ENCODE measurements at places on chromosomes 4 and X.
A peak's percentile ranks its signal among the peaks of the same experiment; 100 is the strongest.

DNA sequence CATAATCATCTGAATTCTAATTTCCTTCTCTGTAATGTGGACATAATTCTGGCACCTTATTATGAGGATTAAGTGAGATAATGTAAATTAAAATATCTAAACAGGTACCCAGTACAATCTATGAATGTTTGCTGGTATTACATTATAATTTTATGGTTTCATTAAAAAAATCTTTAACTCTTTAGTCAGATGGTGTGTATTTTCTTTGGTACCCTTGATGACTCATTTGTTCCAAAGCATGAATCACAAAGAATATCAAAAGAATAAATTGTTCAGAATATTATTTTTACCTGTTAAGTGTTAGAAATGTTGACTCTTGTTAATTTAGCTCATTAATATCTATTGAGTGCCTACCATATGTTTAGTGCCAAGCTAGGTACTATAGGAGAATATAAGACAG lies 74.3 kb downstream of the SNX25 start:
- no peak for DNase-seq

GRCh38 chr4:143357161-143357845 lies 20.6 kb downstream of the GAB1 start:
- DNase-seq = no peak

GRCh38 chr4:100083289-100083688 lies 107.0 kb downstream of the DDIT4L start:
- DNase-seq = no peak

- DNase-seq = no peak
Observed at GRCh38 chrX:104195489-104196084, 29.3 kb downstream of the FAM199X start.

GRCh38 chrX:15170927-15171326 lies 99.0 kb downstream of the ASB9 start:
- DNase-seq = no peak

DNA sequence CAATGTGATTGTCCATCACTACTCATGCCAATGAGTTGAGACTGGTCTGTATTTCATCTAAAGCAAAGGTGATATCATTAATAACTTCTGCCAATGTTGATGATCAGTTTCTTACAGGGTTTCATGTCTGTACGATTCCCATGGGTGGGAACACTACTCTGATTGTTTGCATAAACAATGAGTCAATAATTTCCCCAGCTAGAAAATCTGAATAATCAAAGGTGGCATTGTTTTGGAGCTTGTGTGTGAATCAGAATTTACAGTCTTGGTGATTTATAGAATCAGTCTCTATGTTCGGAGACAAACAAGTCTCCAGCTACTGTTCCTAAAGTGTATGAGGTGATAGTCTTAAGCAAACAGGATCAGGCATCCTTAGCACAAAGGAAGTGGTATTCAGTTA lies 35.5 kb upstream of the PARM1 start:
- DNase-seq = no peak

DNA sequence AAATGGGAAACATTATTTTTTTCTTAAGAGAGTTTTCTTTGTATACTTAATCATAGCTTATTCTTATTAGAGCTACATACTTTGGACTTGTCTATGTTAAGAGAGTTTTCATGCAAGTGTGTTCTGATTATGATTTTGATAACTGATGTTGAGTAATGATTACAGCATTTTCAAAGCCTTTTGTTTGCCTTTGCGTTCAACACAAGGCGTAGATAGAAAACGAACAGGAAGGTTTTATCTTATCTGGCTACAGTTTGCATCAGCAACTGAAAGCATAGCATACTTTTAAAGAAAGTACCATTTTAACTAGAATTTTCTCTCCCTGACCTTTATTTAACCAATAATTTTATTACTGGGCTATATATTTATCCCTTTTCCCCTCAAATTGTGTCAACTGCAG lies 51.6 kb upstream of the PDLIM5 start:
- no peak for DNase-seq

- peak; percentile 0 for DNase-seq
Observed at GRCh38 chr4:44493924-44494323, 45.3 kb upstream of the KCTD8 start.

DNA sequence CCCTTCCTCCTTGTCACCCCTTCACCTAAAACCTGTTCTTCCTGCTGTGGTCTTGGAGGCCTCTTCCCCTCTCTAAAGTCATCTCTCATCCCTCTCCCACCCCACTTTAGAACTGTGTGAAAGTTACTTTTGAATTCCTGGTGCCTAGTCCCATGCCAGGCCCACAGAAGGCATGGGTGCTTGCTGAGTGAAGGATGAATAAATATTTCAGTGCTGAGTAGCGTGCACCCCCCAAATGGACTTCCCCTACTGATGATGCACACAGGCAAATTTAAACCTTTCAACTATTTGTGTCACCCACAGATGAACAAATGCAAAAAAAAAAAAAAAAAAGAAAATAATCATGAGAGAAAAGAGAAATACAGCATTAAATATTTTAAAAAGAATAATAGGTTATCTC lies 19.8 kb downstream of the PSMD10 start:
- no peak for DNase-seq

GRCh38 chr4:158810487-158811215 lies 41.8 kb downstream of the FNIP2 start:
- DNase-seq = peak; percentile 4

DNA sequence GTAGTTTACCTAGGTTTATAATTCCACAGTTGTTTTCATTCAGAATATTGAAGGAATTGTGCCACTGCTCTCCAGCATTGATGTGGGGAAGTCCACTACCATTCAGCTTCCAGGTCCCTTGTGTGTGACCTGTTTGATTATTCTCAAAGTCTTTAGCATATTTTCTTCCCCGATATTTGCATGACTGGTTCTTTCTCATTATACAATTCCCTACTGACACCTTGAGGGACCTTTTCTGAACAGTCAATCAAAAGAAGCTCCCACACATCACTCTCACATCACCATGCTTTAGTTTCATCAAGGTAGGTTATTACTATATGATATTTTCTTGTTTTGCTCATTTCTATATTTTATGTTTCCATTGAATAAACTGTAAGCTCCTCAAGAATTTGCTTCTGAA lies 44.1 kb downstream of the SLC39A8 start:
- DNase-seq = no peak

GRCh38 chrX:39944416-39944815 lies 153.3 kb downstream of the BCOR start:
- no peak for DNase-seq

- no peak for DNase-seq
Observed at GRCh38 chrX:31245714-31246113, 173.9 kb upstream of the FTHL17 start.

DNA sequence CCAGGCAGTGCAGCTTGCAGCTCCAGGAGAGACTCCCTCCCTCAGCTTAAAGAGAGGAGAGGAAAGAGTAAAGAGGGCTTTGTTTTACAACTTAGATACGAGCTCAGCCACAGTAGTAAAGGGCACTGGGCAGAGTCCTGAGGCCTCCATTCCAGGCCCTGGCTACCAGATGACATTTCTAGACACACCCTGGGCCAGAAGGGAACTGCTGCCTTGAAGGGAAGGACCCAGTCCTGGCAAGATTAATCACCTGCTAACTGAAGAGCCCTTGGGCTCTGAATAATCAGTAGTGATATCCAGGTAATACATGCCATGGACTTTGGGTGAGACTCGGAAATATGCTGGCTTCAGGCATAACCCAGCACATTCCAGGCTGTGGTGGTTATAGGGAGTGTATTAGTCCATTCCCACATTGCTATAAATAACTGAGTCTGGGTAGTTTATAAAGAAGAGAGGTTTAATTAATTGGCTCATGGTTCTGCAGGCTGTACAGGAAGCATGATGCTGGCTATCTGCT lies 15.3 kb upstream of the SLC16A2 start:
- no peak for DNase-seq

DNA sequence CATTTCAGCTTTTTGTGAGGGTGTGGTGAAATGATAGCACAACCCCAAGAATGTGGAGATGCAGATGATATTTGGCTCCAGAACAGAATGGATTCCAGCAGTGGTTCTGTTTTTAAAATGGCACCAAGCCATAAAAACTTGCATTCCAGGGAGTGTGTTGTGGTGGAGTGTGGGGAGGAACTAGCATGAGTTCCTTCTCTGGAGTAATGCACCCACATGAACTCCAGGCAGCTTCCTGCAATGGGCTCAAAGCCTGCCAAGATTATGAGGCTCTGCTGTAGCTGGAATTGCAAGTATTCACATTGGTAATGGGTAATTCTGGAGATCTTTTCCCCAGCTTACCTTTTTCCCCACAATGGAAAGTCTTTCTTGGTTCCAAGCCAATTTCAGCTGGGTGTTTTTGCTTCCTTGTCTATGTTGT lies 161.4 kb downstream of the RAB28 start:
- DNase-seq = no peak

DNA sequence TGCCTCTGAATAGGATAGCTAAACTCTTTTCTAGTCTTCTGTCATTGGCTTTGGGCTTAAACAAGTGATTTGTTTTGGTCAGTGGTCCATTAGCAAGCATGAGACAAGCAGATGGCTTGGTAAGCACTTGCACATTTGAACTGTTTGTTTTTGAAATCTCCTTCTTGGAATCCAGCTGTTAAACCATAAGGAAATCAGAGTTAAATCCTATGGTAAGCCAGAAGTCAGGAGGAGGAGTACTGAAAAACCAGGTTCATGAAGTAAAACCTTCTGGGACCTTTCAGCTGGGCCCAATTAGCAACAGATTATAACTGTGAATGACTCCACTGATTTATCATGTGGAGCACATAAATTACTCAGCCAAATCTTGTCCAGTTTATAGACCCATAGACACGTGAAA lies 1042.5 kb upstream of the PABPC4L start:
- no peak for DNase-seq

DNA sequence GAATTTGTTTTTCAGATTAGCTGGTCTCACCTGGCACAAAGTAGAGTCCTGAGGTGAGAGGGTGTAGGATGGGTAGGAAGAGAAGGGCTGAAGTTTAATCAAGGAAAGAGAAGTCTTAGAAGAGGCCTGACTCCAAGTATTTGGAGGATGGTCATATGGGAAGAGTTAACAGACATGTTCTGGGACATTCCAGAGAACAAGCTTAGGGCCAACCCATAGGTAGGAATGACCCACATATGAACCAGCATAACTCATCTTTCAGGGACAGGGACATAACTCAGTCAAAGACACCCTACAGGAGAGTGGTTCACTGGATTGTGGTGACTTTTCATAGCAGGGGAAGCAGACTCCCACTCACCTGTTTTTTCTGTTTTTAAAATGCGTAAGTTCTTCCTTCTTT lies 27.9 kb upstream of the ANXA5 start:
- no peak for DNase-seq

DNA sequence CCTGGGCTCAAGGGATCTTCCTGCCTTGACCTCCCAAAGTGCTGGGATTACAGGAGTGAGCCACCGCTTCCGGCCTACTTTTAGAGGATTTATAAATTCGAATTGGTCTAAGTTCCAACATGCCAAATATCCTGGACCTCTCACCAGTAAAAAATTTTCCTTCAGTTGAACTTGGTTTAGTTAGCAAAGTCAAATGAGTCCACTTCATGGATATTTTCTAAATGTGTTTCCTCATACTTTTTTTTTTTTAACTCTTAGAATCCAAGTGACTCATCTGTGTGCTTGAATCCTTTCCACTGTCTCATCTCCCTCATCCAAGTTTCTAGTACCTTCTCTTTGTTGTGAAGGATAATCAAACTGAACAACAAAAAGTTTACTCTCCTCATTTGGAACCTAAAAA lies 49.7 kb downstream of the RBM47 start:
- DNase-seq = no peak

- no peak for DNase-seq
Observed at GRCh38 chrX:129748305-129748704, 9.5 kb downstream of the XPNPEP2 start.

DNA sequence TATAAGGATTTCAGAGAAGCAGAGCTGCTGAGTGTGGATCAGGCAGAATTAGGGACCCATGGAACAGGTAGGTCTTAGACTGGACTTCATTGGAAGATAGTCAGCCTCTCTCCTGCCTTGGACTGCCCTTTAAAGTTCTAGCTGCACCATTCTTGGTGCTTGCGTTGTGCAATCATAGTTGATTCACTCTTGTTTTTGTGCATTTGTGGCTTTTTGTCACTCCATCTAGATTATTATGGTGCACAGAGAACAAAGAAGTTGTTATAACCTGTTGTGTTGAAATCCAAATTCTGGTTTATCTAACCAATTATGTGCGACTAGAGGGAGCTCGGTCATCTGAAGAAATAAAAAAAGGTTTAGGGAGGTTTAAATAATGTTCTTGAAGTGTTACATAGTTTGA lies 59.3 kb downstream of the JADE1 start:
- DNase-seq = no peak

- no peak for DNase-seq
Observed at GRCh38 chr4:5340991-5341451, 289.7 kb downstream of the STK32B start.

DNA sequence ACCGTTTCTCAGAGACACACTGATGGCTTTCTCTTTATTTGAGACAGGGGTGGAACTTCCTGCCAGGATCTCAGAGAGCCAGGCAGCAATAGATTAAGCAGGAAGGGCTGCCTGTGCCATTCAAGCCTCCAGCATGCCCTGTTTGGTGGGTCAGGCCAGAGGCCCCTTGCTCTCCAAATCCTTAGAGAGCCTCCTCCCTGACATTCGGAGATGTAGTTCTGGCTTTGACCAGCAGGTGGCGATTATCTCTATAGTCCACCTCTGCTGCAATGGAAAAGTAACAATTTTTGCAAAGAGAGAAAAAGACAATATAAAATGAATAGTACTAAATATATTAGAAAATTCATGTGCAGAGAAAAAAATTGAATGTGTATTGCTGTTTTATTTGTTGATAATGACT lies 93.9 kb downstream of the NXF2B start:
- DNase-seq = no peak

- no peak for DNase-seq
Observed at GRCh38 chr4:39597695-39598381, 40.8 kb downstream of the SMIM14 start.
